ENCODE measurements at places on chromosomes 7 and 10.
A peak's percentile ranks its signal among the peaks of the same experiment; 100 is the strongest.

- no peak for DNase-seq
Observed at GRCh38 chr7:142776206-142776844, 5.6 kb downstream of the PRSS2 start.

DNA sequence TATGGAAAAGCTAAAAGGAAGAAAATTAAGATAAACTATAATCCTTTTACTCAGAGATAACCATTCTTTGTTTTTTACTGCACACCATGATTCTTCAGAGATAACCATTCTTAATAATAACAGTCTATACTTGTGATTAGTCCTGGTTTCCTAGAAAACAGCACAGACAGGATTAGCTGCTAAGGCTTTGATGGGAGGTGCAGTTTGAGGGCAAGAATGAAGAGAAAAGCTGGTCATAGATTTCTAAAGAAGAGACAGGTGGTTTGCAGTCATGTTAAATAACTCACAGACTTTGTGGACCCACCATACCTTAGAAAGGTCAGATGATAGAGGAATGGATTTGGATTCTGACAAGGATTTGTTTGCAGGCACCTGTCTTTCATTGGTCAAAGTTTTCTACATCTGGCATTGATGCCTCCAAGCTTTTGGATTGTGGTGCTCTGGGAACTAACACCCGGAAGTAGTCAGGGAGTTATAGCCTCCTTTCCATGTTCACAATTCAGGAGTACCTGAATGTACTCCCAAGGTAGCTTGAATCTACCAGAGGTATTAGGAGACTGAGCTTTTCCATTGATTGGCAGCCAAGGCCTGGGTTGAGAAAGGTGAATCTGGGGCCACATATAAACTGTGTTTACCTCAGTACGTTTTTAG lies 3.7 kb downstream of the SMC3 start:
- DNase-seq = no peak

DNA sequence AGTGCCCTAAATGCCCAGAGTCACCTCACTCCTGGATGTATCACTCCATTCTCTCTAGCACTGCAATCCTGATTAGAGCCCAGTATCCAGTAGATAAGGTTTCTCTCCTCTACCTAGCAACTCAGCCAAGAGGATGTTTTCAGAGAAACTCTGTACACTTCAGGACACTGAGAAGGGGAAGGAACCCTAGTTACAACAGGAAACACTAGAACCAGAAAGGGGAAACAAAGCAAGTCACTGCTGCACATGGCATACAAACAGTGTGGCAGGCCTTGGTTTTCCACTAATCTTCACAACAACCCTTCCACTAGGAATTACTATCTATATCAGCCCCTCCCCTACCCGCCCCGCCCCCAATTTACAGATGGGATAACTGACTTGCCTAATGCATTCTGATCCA lies 1.6 kb downstream of the FAM204A start:
- no peak for DNase-seq

- no peak for DNase-seq
Observed at GRCh38 chr7:1768832-1769231, 98.8 kb downstream of the ELFN1 start.

GRCh38 chr10:12844811-12845483 lies 156.6 kb downstream of the CCDC3 start:
- DNase-seq = no peak

DNA sequence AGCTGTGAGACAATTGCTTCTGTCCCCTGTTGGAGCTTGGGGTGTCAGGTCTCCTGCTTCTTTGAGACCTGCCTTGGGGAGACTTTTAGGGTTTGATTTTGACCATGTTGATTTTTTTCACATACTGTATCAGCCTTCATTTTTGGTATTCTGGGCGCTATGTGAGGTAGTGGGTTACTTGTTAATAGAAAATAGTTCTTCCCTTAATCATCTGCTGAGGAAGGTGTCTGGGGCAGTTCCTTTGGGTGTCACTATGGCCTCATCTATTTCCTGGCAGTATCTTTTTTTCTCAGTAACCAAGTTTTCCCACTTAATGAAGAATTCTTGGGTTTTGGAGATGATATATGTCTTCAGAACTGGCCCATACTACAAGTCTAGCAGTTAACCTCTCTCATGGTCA lies 4.6 kb upstream of the NOLC1 start:
- no peak for DNase-seq

DNA sequence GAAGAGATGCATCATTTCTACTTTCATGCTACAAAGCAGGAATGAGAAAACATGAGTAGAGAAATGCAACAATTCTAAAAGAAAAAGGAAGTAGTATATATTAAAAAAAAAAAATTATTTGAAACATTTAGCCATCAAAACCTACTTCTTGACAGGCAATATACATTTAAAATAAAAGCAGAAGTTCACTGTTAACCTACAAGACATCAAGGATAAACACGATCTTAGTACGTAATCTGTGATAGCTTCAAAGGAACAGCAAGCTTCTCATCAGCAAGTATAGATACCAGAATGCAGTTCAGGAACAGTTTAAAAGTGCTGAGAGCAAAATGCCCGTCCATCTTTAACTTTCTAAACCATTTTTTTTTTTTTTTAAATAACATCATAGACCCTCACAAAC lies 36.9 kb downstream of the MALSU1 start:
- no peak for DNase-seq

GRCh38 chr7:110522761-110523200 lies 568.1 kb upstream of the LRRN3 start:
- no peak for DNase-seq

DNA sequence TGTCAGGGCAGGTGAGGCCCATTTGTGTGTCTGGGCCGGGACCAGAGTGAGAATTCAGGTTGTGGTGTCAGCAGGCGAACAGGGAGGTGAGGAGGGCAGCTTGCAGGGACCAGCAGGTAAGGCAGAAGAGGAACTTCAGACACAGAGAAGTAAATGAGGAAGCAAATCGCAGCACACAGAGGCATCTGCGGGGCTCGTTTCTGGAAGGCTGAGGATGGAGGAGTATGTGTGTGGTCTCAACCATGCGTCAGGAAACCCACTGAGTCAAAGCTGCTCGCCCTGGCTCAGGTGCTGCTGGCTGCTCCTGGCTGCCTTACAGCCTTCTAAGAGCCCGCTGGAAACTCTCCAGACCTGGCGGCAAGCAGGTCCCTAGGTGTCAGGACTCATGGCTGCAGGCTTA lies 26.9 kb upstream of the PITRM1 start:
- DNase-seq = no peak

- DNase-seq = no peak
Observed at GRCh38 chr10:60549686-60550085, 160.0 kb upstream of the ANK3 start.

- no peak for DNase-seq
Observed at GRCh38 chr10:51709324-51709972, 10.1 kb upstream of the CSTF2T start.

DNA sequence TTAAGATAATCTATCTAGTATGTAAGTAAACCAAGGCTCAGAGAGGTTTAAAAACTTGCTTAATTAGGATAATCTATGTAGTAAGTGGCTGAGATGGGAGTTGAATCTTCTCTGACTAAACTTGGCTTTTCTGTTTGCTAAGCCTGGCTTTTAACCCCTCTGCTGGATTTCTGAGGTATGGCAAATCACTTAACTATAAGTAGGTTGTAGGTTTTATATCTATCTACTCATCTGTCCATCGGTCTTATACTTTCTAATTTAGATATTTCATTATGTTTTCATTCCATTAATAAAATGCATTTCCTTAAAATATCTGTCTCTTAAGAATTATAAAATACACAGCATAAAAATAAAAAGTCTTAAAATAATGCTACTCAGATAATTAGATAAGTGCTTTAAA lies 59.4 kb downstream of the ST7 start:
- no peak for DNase-seq

GRCh38 chr10:33122014-33122809 lies 164.2 kb upstream of the ITGB1 start:
- DNase-seq = no peak

- no peak for DNase-seq
Observed at GRCh38 chr7:35694161-35694783, 663 bp downstream of the HERPUD2 start.

GRCh38 chr10:100895896-100896295 lies 16.9 kb upstream of the SLF2 start:
- DNase-seq = no peak

DNA sequence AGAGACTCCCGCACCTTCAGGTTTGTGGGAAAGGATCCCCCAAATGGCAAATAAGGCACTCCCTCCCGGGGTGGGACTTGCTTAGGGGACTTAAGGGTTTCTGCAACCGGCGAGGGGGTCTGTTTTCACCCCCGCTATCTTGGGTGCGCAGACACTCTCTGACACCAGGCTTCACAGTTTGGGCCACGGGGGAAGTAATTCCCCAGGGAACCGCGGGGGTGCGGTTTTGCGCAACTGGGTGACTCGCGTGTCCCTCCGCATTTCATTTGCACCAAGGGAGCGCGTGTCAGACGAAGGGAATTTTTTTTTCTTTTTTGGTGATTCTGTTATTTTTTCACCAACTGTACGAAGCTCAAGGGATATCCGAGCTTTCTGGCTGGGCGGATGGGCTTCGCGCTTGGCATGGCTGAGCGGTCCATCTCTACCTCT lies 1.7 kb downstream of the GRM8 start:
- DNase-seq = peak; percentile 25

GRCh38 chr10:82922755-82923154 lies 1047.8 kb downstream of the NRG3 start:
- DNase-seq = no peak

DNA sequence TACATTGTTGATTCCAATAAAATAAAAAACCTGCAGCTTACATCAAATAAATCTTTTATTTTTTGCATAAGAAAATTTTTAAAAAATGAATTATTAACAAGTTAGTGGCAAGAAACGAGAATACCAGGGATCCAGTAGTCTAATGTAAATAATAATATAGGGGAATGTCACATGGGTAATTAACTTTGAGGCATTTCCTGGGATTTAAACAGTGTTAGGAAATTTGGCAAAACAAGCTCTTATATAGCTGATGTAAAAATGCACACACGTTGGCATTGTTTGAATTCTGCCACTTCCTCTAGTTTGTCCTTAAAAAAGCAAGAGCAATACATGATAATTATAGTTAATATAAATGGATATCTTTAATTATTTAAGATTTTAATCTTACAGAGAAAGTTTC lies 768.6 kb downstream of the CNTNAP2 start:
- DNase-seq = no peak

GRCh38 chr7:121544238-121544637 lies 148.1 kb upstream of the FAM3C start:
- DNase-seq = no peak

GRCh38 chr10:101644002-101644401 lies 51.0 kb downstream of the FBXW4 start:
- no peak for DNase-seq

DNA sequence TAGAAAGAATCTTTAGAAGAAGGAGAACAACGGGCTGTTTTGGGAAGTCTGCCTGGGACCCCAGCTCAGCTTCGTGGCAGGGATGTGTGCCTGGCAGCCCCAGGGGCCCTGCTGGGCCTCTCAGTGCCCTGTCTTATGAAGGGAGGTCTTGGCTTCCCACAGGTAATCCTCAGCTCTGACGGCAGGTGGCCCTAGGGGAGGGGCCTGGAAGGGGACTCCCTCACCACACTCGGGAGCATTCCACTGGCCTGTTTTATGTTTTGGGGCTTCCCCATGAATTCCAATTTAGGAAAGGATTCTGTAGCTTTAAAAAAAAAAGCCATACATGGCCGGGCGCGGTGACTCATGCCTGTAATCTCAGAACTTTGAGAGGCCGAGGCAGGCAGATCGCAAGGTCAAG lies 3.0 kb upstream of the DMBT1 start:
- DNase-seq = no peak

DNA sequence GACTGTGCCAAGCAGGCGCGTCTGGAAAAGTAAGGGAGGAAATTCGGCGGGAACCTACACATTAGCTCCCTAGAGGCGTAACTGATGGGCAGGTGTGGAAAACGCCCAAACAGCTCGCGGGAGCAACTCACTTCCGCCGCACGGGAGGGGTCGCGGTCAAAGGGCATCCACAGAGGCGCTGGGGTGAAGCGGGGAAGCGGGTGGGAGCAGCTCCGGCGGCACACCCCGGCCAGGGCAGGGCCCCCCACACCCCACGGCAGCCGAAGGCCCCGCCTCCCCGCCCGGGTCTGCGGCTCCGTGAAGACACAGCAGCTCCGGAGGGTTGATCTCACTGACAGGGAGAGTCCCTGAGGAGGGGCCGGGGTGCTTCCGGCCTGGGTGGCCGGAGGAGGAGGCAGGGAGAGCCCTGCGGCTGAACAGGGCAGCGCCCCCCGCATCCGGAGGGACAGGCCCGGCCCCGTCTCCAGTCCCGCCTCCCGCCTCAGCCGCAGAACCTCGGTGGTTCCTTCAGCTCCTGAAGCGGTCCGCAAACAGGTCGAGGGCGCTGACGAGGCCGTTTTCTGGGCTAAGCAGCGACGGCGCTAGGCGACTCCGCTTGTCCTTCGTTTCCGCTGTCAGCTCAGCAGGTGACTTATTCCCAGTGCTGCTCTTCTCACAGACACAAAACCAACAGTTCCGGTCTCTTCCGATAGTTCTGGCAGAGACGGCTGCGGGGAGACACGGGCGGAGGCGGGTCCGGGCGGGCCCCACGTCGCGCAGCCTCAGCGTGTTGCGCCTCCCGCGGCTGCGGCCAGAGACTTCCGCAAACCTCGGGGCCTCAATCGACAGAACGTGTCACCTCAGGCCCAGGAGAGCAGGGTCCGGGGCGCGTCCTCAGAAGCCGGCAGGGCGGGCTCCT lies 276.1 kb downstream of the DNAJB6 start:
- no peak for DNase-seq

GRCh38 chr10:46292573-46293023 lies 5.8 kb downstream of the ANTXRL start:
- no peak for DNase-seq

DNA sequence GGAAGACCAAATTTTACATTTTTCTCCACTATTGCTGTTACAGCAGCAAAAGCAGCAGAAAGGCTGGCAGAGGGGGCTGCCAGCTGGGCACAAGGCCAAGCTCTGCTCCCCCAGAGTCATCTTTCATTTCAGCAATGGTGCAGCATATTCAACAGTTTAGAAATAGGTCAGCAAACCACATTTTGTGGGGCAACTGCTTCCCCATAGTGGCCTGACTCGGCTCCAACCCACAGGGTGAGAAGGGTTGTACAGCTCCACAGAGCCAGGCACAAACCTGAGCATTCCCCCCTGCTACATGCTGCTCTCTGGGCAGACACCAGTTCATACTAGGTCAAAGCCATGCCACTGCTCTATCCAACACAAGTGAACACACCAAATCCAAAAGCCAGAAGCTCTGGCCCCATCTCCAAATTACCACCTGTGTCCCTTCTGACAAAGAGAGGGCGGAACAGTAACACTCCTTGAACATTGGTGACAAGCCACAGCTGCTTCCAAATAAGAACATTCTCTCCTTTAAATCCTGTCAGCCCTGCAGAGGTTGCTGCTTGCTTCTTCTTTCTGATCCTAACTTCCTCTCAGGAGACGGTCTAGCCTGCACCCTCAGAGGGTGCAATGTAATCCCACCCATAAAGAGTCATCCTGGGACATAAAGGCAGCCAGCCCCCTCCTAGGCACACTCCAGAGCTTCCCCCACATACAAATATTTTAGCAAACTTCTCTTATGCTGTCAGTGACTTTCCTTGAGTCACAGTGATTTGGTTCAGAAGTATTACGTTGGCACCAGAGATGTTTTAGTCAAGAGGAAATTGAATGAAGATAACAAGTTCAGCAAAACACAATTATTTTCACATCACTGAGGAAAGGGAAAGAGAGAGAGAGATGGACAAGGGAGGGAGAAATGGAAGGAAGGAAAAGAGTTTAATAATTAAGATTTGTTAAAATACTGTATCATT lies 39.0 kb upstream of the SLIT1 start:
- DNase-seq = no peak

- DNase-seq = no peak
Observed at GRCh38 chr7:3243680-3244079, 57.4 kb upstream of the SDK1 start.

Data from nephron progenitor cell (in vitro differentiated cells).